Common myeloid progenitor, CD34-positive (primary cell): ENCODE measurements at places on chromosomes 1 and 21.
A peak's percentile ranks its signal among the peaks of the same experiment; 100 is the strongest.

DNA sequence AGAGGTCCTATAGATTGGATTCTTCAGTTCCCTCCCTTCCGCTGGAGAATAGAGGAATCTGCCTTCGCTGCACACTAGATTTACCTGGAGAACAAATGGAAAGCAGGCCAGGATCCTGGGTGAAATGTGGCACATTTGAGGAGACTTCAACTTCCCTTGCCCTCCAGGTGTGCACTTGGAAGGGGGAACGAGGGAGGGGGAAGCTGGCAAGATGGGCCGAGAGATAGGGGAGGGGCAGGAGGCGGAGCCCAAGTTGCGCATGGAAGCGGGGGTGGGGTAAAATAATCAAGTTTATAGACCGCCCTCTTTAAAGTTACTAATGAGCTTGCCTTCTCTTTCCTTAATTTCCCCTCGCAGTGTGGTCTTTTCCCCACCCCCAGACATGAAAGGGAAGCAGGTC, 155.7 kb upstream of the CAMK1G start:
- no peak for DNase-seq

DNA sequence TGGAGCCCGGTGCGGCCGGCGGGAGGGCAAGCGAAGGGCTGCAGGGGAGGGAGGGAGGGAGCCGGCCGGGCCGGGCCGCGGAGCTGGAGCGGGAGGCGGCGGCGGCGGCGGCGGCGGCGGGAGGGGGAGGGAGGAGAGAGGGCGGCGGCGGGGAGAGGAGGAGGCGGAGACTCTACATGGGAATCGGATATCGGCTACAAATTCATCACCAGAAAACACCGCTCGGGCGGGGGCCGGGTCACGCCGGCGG, at the start of gene AKT3:
TSS of gene AKT3 (minus strand) at position 42 of the 250 bp plus-strand sequence. CDS start 7,073 bp downstream, outside the sequence.
- no peak for DNase-seq

- no peak for DNase-seq
Measured at GRCh38 chr1:183030053-183030452, 6.8 kb downstream of the LAMC1 start.

DNA sequence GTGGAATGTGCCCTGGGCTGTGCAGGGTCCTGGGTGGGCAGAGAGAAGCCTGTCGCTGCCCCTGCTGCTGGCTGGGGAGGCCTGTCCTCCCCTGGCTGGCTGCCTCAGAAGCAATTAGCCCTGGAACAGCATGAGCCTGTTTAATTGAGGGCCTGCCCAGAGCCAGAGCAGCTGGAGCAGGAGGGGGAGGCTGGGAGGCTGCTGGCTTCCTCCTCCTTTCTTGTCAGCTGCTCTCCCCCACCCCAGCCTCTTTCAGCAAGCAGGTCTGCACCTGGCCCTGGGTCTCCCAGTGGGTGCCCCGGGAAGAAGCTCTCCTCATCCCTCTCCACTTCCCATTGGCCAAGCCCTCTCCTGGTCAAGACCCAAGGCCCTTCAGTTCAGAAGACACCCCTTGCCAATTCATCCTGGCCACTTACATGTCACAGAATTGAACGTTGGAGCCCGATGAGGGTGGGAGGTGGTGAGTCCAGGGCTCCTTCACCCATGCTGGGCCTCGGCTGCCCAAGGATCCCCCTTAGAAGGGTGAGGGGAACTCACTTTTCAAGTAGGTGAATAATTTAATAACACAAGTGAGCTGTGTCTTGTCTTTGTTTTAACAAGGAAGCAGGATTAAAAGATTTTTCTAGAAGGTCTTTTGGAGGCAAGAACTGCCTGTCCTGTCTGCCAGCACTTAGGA, 13.2 kb downstream of the AMPD2 start:
- no peak for DNase-seq

DNA sequence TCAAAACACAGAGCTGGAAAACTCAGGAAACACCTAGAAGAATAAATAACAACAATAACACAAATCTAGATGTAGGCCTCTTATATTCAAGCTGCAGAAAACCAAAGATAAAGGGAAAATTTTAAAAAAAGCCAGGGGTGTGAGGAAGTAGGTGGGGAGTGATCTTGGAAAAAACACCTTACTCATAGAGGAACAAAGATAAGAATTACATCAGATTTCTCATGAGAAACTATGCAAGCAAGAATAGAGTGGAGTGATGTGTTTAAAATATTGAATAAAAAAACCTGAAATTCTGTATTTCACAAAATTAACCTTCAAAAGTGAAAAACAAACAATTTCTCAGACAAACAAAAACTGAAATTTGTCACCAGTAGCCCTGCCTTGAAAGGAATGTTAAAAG, 265.5 kb upstream of the RGS18 start:
- no peak for DNase-seq

DNA sequence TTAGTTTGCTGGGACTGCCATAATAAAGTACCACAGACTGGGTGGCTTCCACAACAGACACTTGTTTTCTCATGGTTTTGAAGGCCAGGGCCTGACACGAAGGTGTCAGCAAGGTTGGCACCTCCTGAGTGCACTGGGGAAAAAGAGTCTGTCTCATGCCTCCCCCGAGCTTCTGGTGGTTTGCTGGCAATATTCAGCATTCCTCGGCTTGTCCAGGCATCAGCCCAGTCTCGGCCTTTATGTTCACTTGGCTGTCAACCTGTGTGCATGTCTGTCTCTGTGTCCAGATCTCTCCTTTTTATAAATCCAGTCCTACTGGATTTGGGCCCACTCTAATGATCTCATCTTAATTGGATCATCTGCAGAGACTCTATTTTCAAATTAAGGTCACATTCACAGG, 72.6 kb downstream of the DOP1B start:
- no peak for DNase-seq

GRCh38 chr1:207971331-207972219, 60.6 kb upstream of the CD34 start:
- no peak for DNase-seq

DNA sequence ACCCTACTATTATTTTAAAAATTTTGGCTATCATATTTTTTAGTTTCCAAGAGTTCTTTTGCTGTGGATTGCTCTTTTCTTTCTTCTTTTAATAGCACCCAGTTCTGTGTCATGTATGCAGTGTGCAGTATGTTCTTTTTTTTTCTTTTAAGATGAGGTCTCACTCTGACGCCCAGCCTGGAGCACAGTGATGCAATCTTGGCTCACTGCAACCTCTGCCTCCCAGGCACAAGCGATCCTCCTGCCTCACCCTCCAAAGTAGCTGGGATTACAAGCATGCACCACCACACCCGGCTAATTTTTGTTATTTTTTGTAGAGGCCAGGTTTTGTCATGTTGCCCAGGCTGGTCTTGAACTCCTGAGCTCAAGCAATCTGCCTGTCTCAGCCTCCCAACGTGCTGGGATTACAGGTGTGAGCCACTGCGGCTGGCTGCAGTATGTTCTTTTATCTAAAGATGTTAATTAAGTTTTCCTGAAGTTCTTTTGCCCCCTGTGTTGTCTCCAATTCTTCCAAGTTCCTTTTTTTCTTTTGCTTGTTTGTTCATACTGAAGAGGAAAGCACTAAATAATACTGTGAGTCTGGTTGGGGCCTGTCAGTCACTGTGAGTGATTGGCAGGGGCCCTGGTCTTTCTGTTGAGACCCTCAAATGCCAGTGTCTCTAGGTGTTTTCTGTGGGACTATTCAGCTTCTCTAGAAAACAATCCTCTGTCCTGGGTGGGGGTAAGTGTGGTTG, 17.5 kb upstream of the TTC22 start:
- DNase-seq, result no peak

DNA sequence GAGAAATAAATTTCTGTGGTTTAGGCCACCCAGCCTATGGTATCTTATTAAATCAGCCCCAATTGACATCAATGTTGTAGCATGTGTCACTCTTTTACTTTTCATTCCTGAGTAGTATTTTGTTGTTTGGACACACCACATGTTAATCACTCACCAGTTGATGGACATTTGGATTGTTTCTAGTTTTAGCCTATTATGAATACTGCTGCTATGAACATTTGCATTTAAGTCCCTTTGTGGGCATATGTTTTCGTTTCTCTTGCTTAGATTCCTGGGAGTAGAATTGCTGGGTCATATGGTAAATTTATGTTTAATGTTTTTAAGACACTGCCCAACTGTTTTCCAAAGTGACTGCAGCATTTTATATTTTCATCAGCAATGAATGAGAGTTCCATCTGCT, 50.2 kb upstream of the NUF2 start:
- no peak for DNase-seq

DNA sequence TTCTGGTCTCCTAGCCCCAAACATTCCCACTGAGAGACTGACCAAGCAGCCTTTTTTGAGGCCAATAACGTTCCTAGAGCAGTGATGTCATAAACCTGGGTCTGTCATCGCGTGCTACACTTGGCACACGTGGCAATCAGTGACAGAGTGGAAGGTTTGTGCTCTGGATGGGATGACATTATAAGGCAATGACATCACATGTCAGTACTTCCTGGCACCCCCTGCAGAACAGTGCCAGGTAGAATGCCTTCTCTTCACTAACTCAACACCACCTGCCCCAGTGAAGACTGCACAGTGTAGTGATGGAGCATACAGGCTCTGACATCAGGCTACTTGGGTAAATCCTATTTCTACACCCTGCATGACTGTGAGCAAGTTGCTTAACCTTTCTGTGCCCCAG, 5.4 kb upstream of the ZNF648 start:
- no peak for DNase-seq

GRCh38 chr1:169610858-169611257, 19.1 kb downstream of the SELP start:
- DNase-seq, result no peak

DNA sequence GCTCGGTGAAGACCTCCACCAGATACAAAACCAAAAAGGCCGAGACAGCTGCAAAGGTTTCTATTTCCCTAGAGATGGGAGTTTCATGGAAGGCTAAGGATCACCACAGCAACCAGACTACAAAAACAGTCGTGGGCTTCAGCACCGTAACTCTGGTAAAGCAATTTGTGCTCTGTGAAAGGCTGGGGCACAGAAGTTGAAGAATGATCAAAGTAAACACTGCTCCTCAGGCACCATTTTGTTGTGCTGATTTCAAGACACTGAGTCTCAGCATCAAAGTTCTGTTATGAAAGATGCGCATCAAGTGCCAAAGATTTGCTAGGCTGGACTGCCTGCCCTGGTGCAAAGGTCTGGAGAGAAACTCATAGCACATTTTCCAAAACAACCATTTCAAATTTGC, 116.2 kb downstream of the TGFBR3 start:
- no peak for DNase-seq

DNA sequence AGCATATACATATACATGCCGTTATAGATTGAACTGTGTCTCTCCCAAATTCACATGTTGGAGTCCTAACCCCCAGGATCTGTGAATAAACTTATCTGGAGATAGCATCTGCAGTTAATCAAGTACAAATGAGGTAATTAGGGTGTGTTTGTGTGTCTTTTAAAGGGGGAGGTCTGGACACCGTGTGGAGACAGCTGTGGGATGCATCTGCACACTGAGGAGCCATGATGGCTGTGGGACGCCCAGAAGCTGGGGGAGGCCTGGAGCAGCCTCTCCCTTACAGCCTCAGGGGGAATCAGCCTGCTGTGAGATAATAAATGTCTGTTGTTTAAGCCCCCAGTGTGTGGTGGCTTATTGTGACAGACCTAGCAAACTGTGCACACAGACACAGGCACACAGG, 51.8 kb upstream of the COL18A1 start:
- no peak for DNase-seq

DNA sequence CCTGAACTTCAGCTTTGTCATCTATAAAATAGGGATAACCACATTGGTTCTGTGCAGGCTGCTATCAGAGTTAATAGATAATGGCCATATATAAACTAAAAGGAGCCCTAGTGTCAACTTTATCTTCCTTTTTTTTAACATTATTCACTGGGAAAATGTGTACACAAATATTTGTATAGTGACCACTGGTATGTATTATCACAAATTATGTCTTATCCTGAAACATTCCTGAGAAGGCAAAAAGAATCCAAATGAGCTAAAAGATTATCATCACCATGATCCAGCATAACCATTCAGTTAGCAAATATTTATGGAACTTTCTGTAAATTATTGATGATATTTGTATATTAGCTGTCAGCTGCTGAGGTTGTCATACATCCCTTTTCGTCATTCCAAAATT, 16.6 kb downstream of the ANGPTL3 start:
- DNase-seq, result no peak

- no peak for DNase-seq
Measured at GRCh38 chr1:171883849-171884248, 42.6 kb downstream of the DNM3 start.

DNA sequence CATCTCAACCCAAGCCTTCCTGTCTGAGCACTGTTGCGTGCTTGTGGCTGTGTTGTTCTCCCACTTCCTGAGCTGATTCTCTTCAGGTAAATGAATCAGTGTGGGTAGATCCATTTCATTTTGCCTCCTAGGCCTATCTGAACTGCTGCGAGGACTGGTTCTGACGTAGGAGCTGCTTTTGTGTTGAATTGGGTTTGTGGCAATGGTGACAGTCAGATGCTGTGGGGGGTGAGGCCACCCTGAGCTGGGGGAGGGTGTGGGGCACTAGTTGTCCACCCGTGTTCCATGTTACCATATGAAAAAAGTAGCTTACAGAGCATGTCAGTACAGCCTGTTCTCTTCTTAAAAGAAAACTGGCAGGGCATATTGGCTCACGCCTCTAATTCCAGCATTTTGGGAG, 81.5 kb downstream of the MRPS6 start:
- DNase-seq, result no peak

DNA sequence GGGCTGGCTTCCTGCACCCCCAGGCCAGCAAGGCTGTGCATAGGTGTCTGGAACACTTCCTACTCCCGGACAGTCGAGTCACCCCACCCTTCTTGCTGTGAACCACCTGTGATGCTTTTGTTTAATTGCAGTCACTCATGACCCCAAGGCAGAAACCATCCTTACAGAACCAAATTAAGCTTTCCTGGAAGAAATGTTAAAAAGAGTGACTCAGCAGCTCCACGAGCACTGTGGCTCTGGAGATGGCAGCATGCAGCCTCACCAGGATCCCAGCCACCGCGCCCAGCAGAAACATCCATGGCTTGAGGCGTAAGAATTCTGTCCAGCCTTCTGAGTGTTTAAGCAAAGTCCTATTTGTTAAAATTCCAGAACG, 28.8 kb downstream of the SNAP47 start:
- DNase-seq, result no peak

GRCh38 chr1:51648180-51649109, 31.6 kb downstream of the OSBPL9 start:
- DNase-seq, result peak; percentile 32

DNA sequence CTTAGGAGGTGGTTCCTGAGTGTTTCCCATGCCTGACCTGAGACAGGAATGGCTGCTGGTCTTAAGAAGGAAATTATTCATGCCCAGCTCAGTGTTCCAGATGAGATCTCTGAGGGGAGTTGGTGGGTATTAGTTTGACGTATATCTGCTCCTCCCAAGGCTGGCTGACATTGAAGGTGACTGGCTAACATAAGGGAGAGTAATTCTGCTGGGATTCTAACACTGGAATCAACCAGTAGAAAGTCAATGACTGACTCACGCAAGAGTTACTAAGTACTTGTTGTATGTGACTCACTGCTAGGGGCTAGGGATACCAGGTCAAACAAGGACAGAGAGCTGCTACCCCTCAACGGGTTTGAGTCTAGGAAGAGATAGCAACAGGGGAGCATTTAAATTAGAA, 177.3 kb downstream of the CACNA1E start:
- DNase-seq, result no peak
